Left ventricle myocardium inferior (tissue), 1 donor: ENCODE measurements at places on chromosomes 3 and 15. TPM values are rescaled to one million over a fixed set of nuclear protein-coding genes. Genes with fewer than 3 reads are reported as not detected.

RYR3 gene
- 0.08 TPM for total RNA-seq

EPM2AIP1 gene
- total RNA-seq, result 25.4 TPM

GHSR gene
- total RNA-seq, result not detected

GLDN gene
- 4.8 TPM for total RNA-seq

ACTC1 gene
- 13,225 TPM for total RNA-seq

TMEM43 gene
- 44.4 TPM for total RNA-seq

CYP19A1 gene
- total RNA-seq, result 0.60 TPM

SCAANT1 gene
- not detected for total RNA-seq

PLSCR5 gene
- not detected for total RNA-seq

DNA sequence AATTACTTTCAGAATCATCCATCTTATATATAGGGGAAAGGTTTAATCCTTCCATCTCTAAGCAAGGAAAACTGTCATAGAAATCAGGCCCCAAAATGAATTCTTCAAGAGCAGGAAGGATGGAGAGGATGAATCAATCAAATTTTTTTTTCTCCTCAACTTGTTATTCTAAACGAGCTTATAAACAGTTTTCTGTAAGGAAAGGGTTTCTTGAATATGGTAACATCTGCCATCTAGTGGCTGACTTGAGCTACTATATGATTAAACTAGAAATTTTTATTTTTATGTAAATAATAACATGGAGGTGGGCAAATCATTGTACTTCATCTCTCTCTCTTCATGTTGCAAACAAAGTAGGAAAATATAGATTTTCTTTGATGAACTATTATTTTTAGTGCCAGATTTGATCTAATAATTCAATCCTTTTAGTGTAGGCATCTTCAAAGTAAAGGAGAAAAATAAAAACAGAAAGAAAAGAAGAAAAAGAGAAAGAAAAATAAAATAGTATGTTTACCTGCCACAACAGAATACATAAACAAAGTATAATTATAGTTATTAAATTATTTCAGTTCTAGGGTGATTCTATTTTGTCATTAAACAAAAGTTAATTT is 146.6 kb downstream of the SERPINI1 start:
- DNase-seq, result no peak

DNA sequence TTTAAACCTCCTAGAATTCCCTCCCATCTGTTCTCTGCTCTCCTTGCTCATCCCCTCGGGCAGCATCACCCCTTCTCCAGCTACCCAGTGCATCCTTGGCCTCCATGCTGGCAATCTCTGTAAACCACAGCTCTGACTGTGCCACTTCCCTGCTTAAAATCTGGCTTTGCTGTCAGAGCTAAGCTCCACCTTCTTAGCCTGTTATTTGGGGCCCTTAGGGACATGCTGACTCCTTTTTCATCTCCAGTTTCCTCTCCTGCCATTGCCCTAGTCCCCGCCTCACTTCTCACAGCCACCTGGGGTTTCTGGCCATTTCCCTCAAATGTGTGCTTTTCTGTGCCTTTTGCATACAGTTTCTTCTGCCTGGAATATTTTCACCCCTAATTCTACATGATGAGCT is 5.7 kb downstream of the SLC6A20 start:
- DNase-seq, result no peak

DNA sequence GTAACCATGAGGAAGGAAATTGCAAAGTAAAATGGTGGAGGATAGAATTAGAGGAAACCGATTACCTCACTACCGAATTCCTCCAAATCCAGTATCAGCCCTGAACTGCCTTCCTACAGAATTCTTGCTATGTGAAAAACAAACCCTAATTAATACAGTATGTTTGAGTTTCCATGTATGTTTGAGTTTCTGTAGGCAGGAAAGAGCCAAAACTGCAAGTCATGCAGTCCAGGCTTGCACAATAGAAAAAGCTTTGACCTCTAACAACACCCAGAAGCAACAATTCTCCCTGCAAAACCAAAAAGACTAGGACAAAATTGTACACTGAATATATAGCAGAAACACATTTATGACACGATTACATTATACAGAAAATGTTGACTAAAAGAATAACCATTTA is 614.8 kb downstream of the DIPK2A start:
- no peak for DNase-seq

DNA sequence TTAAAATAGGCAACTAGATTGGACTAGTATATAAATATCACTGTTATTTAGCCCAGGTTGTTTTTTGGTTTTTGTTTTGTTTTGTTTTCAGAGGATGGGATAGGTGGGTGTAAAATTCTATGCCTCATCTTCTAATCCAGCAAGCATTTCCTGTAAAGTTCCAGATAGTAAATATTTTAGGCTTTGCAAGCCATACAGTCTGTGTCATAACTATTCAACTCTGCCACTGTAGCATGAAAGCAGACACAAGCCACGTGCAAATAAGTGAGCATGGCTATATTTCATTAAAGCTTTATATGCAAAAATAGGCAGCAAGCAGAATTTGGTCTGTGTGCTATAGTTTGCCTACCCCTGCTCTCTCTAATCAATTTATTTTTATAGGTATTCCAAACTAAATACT is 657.3 kb upstream of the TGFBR2 start:
- DNase-seq, result no peak

- DNase-seq, result no peak
These were observed 32.8 kb downstream of the ZNF589 start for GRCh38 chr3:48273594-48274211.

DNA sequence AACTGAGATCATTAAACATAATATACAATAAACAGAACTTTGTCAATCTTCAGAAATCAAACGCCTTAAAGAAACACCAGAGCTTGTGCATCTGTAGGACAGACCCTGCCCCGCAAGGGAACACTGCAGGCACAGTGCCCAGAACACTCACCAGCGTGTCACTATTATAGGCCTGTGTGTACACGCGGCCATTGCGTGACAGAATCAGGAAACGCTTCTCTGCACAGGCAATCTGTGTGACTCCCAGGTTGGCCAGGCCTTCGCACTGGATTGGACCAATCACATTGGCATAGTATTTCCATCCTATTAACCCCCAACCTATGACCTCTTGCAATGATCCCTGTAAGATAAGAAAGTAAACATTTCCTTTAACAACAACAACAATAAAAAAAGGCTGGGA is 52.9 kb downstream of the HERC2 start:
- DNase-seq, result peak; percentile 61

GRCh38 chr3:65379223-65379622 is 659.5 kb downstream of the MAGI1 start:
- DNase-seq, result no peak

DNA sequence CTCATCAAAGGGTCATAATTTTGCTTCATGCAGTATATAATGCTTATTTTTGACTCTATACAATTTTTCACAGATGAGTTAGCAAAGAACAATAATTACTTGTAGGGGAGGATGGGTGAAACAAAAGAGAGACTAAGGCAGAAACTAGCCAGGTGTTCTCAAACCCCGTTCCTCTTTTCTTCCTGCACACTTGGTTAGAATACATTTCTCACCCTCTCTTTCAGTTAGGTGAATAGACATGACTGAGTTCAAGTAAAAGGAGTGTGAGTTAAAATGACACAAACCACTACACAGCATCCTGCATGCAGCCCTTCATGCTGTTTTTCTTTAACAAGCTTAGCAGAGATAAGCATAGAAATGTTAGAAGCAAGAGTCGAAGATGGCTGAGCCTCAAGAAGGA is 922.2 kb downstream of the TBL1XR1 start:
- DNase-seq, result no peak

DNA sequence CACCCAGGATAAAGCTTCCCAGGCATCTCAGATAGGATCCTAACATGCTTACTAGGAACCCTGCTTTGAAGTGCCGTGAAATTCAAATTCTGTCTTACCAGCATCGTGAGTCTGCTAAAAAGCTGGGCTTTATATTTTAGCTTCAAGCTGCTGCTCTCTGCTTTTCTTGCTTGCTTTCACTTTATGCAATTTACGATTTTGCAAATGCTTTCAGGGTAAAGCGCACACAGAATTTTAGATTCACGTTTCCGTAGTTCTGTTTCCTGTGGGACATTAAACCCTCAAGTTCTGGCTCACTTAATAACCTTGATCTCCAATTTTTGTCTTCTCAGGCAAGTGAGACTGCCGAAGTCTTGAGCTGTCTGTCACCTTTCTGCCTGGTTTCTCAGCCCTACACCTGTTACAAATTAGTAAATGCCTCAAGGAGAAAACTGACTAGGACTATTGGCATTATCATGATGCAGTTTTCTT is 170.5 kb upstream of the TGFBR2 start:
- DNase-seq, result no peak

DNA sequence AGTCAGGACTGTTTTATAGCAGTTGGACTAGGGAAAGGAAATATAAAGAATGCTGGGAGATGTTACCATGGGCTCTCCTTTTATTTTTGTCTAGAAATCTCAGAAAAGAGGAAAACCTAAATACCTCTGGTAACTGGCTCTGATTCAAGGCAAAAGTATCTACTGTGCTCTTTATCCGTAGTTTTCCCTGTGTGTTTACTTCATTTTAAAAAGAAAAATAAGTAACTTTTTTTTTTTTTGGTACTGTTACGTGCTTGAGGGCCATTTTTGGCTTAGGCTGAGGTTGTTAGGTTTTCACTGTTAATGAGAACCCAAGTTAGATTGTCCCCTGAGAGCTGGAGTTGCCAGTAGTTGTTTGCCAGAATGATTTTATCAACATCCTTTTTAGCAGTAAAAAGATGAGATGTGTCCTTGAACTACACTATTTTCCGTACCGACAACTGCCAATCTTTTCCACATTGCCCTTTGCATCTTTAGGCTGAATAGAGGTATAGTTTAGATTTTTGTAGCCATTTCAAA is 35.8 kb downstream of the IQGAP1 start:
- DNase-seq, result no peak

GRCh38 chr3:18872466-18872865 is 275.8 kb upstream of the KCNH8 start:
- no peak for DNase-seq

DNA sequence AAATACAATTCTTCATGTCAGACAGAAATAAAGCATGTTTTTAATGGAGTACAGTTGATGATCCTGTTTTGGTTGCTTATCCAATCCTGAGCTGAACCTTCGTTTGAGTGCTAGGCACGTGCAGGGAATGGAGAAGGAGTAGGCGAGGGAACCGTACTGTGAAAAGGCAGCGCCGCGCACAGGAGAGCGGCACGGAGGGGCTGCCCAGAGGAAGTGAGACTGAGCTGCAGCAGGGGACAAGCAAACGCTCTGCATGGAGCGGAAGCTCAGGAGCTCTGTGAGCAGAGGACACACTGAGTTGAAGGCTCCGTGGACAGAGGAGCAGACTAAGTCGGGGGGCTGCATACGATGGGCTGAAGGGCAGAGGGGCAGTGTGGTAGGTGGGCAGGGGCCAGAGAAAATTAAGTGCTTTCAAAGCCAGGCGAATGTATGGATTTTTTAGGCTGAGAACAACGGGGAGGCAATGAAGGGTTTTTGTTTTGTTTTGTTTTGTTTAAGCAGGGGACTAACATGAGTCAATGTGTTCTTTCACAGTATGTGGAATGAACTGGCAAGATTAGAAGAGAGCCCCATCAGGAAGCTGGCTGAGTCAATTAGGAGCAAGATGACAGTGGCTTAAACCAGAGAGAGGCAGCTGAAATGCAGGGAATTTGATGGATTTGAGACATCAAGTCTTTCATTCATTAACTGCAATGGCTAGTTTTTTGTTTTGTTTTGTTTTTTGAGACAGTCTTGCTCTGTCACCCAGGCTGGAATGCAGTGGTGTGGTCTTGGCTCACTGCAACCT is 23.8 kb upstream of the TM2D3 start:
- DNase-seq, result no peak

DNA sequence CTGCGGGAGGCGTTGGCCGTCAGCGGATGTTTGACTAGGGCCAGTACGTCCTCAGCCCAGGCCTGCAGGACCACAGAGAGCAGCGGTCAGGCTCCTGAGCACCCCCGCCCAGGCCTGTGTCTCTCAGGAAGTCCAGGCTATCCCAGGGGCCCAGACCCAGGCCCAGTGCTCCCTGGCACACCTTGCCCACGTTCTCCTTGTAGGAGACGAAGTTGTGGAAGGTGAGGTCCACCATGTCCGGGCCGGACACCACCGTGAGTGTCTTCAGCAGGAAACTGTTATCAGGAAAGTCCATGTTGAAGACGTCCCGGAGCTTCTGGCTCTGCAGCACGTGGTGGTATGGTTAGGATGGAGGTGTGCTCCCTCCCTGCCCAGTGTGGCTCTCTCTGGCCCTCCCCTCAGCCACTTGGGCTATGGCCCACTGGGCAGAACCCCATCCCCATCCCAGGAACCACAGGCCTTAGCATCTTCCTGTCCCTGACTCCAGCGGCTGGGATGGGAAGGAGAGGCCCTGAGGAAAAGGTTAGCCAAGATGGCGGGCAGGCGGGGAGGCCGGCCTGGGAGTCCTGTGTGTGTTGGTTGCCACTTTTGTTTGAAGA is 5.3 kb downstream of the PLCB2 start:
- DNase-seq, result no peak

- no peak for DNase-seq
These were observed 4.5 kb downstream of the GPR156 start for GRCh38 chr3:120280566-120280965.

- no peak for DNase-seq
These were observed 273.1 kb downstream of the GABRG3 start for GRCh38 chr15:27244047-27244446.

DNA sequence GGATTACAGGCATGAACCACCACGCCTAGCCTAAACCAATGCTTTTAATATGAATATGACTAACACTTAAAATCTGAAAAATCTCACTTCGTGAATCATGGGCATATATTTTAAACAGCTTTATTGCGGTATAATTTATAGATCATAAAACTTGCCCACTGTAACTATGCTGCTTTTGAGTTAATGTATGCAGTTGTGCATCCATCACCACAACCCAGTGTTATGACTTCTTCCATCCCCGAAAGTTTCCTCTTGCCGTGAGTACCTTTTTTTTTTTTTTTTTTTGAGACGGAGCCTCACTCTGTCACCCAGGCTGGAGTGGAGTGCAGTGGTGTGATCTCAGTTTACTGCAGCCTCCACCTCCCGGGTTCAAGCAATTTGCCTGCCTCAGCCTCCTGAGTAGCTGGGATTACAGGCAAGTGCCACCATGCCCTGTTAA is 7.1 kb downstream of the KAT2B start:
- DNase-seq, result no peak

GRCh38 chr15:59618406-59618805 is 6.8 kb downstream of the GCNT3 start:
- no peak for DNase-seq

GRCh38 chr3:50339485-50340146 is 1.0 kb downstream of the RASSF1 start:
- no peak for DNase-seq

- no peak for DNase-seq
These were observed 7.6 kb downstream of the CORO2B start for GRCh38 chr15:68586274-68586961.

DNA sequence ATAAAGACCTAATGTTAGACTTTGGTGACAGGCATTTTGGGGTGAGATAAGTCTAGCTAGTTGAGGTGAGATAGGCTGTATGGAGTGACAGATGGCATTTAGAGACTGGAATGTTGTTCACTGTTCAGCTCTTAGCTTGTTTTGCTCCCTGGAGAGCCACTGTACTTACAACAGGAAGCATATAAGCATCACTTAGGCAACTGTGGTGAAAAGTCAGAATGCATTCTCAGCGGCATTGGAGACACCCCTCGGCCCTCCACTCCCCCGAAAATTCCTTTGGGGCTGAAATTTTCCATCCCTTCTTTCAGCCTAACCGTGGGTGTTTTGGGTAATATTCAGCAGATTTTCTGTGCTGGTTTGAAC is 73.4 kb downstream of the SLCO3A1 start:
- DNase-seq, result no peak

GRCh38 chr3:118348169-118348557 is 686.5 kb downstream of the IGSF11 start:
- DNase-seq, result no peak

- DNase-seq, result no peak
These were observed 15.4 kb downstream of the DPH3 start for GRCh38 chr3:16249336-16249735.

GRCh38 chr3:33447958-33448357 is 7.8 kb upstream of the UBP1 start:
- DNase-seq, result no peak
